ENCODE measurements at places on chromosomes 2 and 18. TPM values are rescaled to one million over a fixed set of nuclear protein-coding genes. Genes with fewer than 3 reads are reported as not detected.

POTEJ gene
- polyA plus RNA-seq = 0.02 TPM

DNA sequence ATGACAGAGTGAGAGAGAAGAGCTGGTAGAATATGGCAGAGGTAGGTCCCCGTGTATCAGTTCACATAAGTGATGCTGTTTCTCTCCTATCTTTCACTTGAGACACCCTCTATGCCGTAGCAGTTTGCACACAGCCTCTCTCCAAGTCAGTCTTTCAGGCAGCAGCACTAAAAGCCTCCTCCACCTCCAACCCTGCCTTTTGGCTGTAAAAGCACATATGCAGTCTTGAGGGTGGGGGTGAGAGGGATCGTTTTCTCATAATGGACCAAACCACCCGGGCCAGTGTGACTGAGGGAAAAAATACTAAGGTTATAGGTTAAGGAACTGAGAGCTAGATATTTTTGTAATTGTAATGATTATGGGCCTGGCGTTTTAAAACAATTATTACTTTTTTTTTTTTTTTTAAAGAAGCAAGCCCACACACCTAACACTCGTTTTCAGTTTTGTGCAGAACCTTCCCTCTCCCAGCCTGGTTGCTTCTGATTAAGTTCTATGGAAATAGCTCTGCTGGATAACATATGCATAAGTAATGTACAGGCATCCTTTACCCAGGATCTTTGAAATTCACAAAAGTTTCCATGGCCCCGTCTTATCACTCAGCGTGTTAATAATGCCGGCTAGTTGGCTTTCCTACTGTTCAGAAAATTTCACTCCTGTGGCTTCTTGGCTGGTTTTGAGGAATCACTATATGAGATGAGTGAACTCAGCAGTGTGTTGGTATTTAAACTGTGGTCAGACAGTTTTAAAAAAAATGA is 112.2 kb upstream of the MEIS1 start:
- DNase-seq = no peak

DNA sequence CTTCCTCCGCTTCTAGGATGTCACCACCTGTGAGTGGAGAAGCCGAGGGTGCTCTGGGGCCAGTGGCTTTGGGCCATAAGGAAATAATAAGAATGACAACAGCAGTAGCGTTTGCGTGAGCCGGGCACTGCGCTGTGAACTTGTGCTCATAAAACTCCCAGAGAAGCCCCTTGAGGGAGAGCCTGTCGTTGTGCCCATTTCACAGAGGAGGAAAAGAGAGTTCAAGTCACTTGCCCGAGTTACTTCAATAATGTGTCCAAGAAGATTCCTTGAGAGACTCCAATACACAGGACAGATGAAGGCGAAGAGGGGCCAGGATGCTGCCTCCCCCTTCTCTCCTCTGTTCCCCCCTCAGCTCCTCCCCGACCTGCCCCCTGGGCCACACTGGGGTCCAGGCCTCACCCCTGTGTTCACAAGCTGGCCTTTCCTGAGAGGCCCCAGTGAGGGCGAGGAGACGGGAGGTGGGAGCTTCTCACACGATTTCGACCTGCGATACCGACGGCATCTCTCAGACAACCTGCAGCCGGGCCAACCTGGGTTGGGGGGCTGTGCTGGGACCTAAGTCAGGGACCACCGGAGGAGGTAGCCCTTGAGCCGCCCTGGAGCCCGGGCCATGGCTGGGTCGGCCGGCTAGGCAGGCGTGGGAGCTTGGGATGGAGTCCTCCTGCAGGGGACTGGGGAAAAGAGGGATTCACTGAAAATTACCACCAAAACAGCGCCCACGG is 53.5 kb upstream of the UBE2F start:
- no peak for DNase-seq

DNA sequence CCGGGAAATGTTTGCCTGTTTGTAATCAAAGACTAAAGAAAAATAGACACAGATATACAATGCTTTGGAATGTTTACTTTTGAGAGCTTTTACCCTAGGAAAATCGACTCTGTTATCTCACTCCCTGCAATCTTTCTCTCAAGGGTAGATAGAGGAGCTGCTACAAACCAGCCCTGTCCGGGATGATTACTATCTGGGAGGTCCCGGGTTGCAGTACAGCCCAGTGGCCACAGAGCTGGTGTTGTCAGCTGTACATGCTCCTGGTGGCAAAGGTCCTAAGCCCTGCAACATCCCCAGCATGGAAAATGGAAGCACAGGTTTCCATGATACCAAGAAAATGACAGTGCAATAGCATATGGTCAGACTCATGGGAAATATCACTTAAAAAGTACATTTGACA is 570.5 kb upstream of the SOX11 start:
- DNase-seq = no peak

GREB1 gene
- 0.43 TPM for polyA plus RNA-seq

GRCh38 chr2:8922431-8922830 is 81.1 kb downstream of the MBOAT2 start:
- no peak for DNase-seq

DNA sequence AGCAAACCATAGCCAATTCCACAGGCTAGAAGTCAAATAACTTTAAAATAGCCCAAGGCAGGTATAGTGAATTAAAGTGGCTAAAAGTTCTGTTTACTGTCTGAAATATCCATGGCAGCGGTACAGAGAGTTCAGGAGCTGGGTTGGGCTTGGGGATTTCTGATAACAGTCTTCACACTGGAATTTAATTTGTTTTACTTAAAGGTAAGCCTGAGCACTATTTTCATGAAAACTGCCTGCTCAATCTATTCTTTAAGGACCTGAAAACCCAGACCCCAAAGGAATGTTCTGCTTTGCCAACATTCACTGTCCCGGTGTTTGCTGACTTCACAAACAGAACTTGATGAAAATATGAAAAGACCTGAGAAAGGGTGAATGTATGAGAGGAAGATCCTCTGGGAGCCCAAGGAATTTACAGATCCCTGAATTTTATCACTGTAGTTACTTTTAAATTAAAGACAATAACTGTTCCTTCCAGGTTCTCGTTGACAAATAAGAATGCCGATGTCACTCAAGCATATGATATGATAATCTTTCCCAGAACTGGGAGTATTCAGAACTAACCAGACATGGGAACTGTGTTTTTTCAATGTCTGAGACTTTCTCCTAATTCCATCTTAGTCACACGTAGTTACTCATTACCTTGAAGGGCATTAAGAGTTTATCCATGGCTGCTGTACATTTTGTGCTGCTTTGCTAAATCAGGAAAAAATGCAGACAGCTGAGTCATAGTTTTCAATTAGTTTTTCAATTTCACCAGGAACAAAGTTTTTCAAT is 28.3 kb upstream of the ITGB6 start:
- no peak for DNase-seq

DNA sequence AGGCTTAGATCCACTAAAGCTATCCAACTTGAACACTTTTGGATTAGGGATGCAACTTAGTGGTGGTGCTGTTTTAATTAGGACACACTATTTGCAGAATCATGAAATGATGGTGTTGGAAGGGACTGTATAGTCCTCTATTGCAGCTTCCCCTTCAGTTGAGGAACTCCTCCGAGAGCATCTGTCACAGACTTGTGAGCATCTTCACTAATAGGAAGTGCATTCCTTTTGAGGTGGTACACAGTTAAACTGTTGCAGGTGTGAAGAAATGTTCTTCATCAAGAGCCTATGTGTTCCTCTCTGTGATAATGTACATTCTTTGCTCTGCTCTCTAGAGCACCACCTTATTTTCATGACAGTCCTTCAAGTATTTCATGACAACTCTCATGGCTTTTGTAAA is 197.4 kb downstream of the CAMKMT start:
- no peak for DNase-seq

GRCh38 chr2:128012698-128013097 is 15.2 kb downstream of the SAP130 start:
- no peak for DNase-seq

DNA sequence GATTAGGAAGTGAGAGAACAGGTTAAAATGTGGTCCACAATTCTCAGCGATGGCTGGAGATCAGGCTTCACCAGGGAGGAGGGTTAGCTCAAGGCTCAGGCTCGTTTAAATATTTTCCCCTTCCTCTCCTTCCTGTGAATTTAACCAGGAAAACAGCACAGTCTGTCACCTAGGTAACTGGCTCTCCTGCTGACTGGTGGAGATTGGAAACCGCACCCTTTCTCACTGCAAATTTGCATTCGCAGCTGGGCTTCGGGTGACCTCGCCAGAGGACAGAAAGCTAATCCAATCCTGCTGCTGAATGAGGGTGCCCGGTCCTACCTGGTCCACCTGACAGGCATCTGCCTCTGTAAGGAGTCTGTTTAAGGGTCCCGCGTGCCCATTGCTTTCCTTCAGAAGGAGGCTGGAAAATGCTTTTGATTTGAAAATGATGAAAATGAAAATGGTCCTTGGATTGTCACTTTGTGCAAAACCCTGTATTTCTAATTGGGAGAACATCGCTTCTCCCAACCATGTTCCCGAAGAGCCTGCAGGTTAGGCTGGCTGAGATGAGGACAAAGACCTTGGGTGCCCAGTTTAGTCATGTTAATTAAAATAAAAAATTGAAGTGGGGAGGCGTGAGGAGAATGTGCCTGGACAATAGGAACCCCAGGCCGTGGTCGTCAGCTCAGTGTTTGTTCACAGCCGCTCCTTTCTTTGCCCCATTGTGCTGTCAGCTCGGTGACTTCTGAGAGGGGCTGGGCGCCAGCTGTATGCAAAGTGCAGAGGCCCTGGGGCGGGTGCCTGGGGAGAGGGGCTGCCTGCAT is 43.4 kb upstream of the MTCL1 start:
- no peak for DNase-seq

LBX2 gene
- polyA plus RNA-seq = 0.89 TPM

GPAT2 gene
- 3.4 TPM for polyA plus RNA-seq

GRCh38 chr2:118227698-118228508 is 139.6 kb downstream of the INSIG2 start:
- no peak for DNase-seq

DNA sequence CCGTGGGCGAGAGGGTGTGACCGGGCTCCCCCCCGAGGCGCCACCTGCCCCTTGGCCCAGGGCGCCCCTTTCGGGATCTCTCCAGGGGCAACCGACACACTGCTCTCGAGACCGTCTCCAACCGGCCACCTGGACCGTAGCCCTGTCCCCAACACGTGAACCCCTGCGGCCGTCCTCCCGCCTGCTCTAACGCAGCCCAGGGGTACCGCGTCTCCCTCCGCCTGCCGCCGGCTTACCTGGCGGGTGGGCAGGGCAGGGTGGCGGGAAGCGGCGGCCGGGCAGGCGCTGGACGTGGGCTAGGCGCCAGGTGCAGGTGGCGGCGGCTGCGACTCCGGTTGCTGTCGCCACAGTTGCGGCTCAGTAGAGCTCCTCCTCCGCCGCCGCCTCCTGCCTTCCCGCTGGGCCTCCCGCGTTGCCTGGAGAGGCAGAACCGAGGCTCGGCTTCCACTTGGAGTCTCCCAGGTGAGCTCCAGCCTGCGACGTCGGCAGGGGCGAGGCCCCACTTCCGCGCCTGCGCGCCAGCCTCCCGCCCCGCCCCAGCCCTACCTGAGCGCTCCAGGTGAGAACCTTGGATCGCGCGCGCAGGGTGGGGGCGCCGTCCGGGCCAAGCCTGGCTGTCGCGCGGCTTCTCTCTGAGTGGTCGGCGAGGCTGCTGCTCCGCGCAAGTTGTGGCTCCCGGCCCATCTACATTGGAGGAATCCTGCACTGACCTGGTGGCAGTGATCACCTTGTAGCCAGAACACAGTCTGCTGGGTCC is at the start of gene GALNT3:
TSS of gene GALNT3 (minus strand) at position 469 of the 757 bp plus-strand sequence. CDS start 23,547 bp downstream, outside the sequence.
- DNase-seq = no peak

DNA sequence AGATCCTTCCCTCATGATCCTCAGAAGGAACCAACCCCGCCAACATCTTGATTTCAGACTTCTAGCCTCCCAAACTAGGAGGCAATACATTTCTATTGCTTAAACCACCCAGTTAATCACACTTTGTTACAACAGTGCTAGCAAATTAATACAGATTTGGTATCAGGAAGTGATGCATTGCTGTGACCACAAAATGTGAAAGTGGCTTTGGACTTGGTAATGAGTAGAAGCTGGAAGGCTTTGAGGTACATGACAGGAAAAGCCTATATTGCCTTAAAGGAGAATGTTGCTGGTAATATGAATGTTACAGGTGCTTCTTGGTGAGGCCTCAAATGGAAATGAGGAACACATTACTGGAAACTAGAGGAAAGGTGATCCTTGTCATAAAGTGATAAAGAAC is 260.3 kb downstream of the SATB2 start:
- DNase-seq = no peak

- peak; percentile 75 for DNase-seq
Measured at GRCh38 chr2:200239216-200239615, 67.3 kb upstream of the SPATS2L start.

DNA sequence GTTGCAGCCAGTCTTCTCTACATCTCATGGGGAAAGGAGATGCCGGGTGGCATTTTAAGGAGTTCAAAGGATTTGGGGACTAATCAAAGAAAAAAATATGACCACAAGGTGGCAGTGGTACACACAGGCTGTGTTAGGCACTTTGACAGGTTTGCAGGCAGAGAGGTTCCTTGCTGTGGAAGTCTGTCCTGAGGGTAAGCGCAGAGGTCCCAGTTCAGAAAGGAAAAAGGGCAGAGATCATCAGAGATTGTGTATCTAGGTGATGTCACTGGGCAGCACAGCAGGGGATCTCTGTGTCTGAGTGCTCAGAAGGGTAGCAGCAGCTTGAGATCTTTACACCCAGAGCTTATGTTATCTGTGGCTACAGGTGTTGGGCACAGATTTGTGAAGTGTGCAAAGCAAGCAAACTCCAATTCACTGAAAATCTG is 231.4 kb downstream of the LRRTM1 start:
- no peak for DNase-seq

IL36RN gene
- polyA plus RNA-seq = 2.4 TPM

MARCHF7 gene
- 80.1 TPM for polyA plus RNA-seq

- no peak for DNase-seq
Measured at GRCh38 chr18:22668496-22668895, 250.8 kb upstream of the CTAGE1 start.

- no peak for DNase-seq
Measured at GRCh38 chr2:98502556-98503335, 58.1 kb downstream of the INPP4A start.

GRCh38 chr18:22613058-22613690 is 195.5 kb upstream of the CTAGE1 start:
- DNase-seq = no peak

GNAL gene
- polyA plus RNA-seq = 7.5 TPM

GCC2 gene
- 31.9 TPM for polyA plus RNA-seq

ITGA6 gene
- polyA plus RNA-seq = 27.3 TPM

GRCh38 chr2:12326449-12327190 is 390.1 kb upstream of the TRIB2 start:
- DNase-seq = no peak

- no peak for DNase-seq
Measured at GRCh38 chr18:55219059-55219458, 259.8 kb upstream of the CCDC68 start.

- no peak for DNase-seq
Measured at GRCh38 chr2:141508086-141508752, 622.6 kb downstream of the LRP1B start.

- no peak for DNase-seq
Measured at GRCh38 chr18:62914871-62915392, 199.6 kb downstream of the PHLPP1 start.

MAL gene
- 143 TPM for polyA plus RNA-seq

DNA sequence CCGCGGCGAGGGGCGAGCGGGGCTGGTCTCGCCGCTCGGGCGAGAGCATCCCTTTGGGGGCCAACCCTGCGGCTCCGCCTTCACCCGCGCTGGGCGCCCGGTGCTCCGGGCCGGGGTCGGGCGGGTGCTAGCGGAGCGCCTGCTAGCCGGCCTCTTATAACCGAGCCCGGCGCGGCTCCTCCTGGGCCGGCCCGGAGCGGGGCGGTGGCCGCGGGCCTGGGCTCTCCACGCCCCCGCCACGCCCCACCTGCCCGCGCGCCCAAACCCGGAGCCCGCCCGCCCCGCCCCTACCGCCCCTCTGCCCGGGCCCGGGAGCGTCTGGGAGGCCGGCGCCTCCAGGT is at the start of gene FOXI3:
TSS of gene FOXI3 (minus strand) at position 129 of the 341 bp plus-strand sequence. CDS start 158 bp downstream, outside the sequence.
- DNase-seq = no peak

GRCh38 chr2:25294573-25295462 is 46.9 kb downstream of the DNMT3A start:
- DNase-seq = no peak
